Stimulated activated CD8-positive, alpha-beta memory T cell treated with anti-CD3 and anti-CD28 coated beads, Interleukin-7, amount 100 ng/mL, for 1 hour (primary cell): ENCODE measurements at places on chromosomes 4 and X.
A peak's percentile ranks its signal among the peaks of the same experiment; 100 is the strongest.

DNA sequence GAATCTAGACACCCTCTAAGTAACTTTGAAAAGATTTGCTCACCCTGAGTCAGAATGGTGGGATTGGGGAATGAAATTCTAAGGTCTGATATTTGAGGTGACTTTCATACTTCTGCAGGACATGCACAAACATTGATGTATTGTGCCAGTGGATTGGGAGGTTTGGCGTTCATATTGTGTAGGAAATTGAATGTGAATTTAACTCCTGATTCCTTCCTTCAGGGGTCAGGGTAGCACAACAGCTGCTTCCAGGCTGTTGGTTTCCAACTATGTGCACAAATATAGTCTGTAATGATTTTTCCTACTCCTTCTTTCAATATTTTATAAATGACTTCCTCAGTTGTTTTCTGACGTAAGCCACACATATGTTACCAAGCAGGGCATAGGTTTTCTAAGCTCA is 3.1 kb downstream of the IL1RAPL1 start:
- no peak for DNase-seq

- DNase-seq, result no peak
Measured at GRCh38 chr4:165612936-165613335, 234.1 kb downstream of the CPE start.

- no peak for DNase-seq
Measured at GRCh38 chr4:80787306-80787705, 243.2 kb upstream of the BMP3 start.

DNA sequence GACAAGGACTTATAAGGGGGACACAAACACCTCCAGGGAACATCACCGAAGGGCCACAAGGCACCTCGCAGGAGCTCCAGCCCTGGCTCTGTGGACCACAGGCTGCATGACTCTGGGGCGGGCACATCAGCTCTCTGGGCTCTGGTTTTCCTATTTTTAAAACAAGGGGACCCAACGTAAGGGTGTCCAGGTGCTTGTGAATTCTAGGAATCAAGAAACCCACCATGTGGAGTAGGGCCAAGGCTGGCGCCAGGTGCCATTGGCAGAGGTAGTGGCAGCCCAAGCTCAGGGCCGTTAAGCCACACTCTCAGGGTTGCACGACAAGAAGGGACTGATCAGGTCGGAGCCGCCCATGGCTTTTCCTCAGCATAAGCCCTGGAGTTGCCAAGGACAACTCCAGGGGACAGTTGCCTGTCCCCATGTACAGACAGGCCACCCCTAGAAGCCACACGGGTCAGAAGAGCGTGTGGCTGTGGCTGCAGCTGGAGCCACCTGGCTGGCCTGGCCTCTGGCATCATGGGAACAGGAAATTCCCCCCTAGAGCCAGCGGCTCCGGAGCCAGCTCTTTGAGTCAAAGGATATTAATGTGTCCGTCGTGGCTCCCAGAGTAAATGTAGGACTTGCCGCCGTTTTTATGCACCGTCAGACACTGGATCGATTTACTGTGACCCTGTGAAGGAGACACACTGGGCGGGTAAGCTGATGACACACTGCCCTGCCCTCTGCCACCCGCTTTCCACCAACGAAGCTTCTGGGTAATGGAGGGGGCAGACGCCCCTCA is 32.5 kb downstream of the WDR1 start:
- DNase-seq, result no peak

- no peak for DNase-seq
Measured at GRCh38 chr4:104421566-104421965, 73.1 kb downstream of the CXXC4 start.

- DNase-seq, result no peak
Measured at GRCh38 chrX:132958091-132958703, at the start of gene HS6ST2. Gene HS6ST2 (minus strand): TSS chrX:132958629.

GRCh38 chr4:139082750-139083606 is 67.4 kb downstream of the NOCT start:
- peak; percentile 72 for DNase-seq

GRCh38 chrX:111831343-111831742 is 44.6 kb upstream of the TRPC5OS start:
- no peak for DNase-seq

DNA sequence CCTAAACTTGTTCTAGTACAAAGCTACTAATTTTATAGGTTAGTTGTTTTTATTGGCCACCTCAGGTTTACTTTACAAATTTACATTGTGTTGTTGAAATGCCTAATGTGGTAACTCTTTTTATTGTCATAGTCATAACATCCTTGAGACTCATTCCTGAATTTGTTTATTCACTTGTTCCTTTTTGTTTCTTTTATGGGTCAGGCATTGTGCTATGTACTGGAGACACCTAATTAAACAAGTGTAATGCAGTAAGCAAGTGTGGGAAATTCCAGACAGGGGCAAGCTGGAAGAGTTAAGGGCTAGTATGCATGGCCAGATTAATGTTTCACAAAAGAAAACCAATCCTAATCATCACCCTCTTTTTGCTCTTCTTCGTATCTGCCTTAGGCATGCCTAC is 30.5 kb upstream of the TTC29 start:
- DNase-seq, result no peak

DNA sequence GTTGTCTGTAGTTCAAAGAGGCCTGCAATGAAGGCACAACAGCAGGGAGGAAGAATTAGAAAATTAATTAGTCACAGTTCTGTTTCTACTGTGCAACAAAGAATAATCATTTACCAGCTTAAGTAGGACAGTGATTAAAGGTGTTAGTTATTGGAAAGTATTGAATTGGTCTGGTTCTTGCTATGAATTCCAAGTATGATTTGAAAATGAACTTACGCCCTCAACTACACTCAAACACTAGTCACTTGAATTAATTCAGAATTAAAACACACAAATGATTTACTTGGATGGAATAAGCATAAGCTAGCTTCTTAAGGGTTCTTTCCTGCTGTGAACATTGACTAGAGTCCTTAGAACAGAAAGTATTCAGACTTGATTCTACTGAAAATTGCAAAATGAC is 69.9 kb upstream of the EXOC1L start:
- DNase-seq, result no peak

GRCh38 chrX:136147315-136147901 is at the start of gene FHL1:
Gene FHL1 (plus strand): TSS chrX:136147533.
- DNase-seq, result peak; percentile 6

DNA sequence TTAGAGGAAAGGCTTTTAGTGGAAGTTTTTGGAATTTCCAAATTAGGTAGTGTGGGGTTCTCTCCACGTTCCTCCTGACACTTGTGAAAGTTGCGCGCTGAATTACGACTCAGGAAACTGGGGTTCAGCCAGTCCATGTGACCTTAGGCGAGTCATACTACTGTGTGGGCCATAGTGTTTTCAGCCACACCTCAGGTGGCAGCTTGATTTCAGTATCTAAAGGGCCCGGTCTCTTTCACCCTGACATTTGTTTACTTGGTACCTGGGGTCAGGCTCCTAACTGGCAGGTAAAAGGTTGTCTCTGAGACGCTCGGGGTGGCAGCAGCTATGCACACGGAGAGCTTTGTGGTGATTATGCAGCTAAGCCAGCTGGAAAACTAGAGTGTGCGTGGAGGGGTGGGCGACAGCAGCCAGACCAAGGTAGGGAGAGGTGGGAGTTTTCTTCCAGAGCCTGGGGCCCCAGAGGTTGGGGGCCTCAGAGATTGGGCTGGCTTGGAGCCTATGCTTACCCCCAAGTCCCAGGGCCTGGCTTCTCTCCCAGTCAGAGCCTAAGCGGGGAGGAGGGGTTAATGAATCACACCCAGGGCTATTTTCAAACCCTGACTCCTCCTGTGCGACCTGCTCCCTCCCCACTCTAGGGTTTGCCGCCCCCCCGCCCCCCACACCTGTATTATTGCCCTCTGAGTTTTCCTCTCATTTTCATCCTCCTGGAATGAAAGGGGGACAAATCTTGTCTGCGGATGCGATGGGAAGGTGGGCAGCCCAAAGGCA is 47.2 kb downstream of the STARD8 start:
- no peak for DNase-seq

DNA sequence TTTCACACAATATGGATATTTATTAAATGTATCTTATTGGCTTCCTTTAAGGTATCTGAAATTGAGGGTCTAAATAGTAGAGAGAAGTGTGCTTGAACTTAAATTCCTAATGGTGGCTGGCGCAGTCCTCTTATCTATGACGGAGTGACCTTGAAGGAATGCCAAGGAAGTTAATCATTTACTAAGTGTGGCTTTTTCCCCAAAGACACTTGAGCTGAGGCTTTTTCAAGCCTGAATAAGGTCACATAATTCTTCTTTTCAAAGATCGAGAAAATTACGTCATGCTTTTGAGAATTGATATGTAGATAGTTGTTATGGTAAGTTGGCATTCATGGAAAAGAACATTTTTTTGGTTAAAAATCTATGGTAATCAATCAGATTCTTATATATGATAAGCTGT is 11.7 kb upstream of the PRPS2 start:
- no peak for DNase-seq

GRCh38 chr4:168588916-168589531 is 92.2 kb downstream of the PALLD start:
- DNase-seq, result no peak

- DNase-seq, result no peak
Measured at GRCh38 chrX:154658187-154658586, 4.8 kb upstream of the CTAG2 start.

GRCh38 chrX:53440621-53441517 is 6.7 kb upstream of the HSD17B10 start:
- DNase-seq, result no peak

- DNase-seq, result no peak
Measured at GRCh38 chr4:177489471-177490246, 47.4 kb upstream of the AGA start.

DNA sequence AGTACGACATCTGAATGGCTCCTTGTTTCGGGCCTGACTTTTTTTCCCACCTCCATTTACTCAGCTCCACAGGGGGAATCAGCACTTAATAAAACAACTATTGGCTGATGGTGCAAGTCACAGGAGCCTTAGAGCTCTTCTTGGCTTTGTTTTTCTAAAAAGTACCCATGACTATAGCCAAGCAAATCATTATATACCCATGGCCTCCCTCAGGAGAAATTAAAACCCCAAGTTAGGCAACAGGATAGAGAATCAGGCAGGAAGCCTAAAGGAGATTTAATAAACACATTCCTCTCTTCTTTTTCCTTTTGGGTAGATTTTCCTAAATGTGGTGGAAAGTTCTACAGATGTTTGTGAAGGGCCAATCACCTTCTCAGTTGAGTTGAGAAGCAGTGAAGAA is 91.9 kb upstream of the RBPJ start:
- no peak for DNase-seq
